WTC11 (cell line): ENCODE measurements at places on chromosomes 12 and 14.
A peak's percentile ranks its signal among the peaks of the same experiment; 100 is the strongest.

- DNase-seq: peak; percentile 70
Observed at GRCh38 chr12:46585854-46586621, 213.5 kb upstream of the SLC38A2 start.

GRCh38 chr14:75064205-75064567 lies 362 bp upstream of the ACYP1 start:
- no peak for DNase-seq

GRCh38 chr12:32893043-32893442 lies 3.5 kb downstream of the PKP2 start:
- no peak for DNase-seq

- no peak for DNase-seq
Observed at GRCh38 chr12:48070033-48070432, 35.8 kb downstream of the SENP1 start.

GRCh38 chr12:9698681-9699080 lies 29.2 kb downstream of the CLEC2D start:
- no peak for DNase-seq

GRCh38 chr14:69226178-69226577 lies 33.8 kb upstream of the GALNT16 start:
- no peak for DNase-seq

GRCh38 chr14:28690029-28690692 lies 76.4 kb upstream of the FOXG1 start:
- no peak for DNase-seq

DNA sequence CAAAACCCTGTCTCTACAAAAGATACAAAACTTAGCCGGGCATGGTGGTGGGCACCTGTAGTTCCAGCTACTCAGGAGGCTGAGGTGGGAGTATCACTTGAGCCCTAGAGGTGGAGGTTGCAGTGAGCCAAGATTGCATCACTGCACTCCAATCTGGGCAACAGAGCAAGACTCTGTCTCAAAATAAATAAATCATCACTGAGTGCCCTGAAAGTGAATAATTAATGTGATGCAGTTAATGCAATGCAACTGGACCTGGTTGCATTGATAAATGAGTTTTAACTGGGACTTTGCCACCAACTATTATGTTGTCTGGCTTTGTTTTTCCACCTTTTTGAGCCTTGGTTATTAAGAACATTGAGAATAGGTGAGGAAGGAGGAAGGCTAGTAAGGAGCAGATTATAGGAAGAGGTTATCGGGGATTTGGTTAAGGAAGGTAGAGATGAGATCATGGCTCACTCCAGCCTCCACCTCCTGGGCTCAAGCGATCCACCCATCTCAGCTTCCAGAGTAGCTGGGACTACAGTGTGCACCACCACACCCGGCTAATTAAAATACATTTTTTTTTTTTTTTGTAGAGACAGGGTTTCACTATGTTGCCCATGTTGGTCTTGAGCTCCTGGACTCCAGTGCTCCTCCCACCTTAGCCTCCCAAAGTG lies 8.0 kb downstream of the BORCS5 start:
- DNase-seq: no peak

GRCh38 chr14:79783041-79783440 lies 428.3 kb downstream of the DIO2 start:
- DNase-seq: no peak
